ENCODE measurements at places on chromosomes 1 and 21. TPM values are rescaled to one million over a fixed set of nuclear protein-coding genes. Genes with fewer than 3 reads are reported as not detected.

- no peak for DNase-seq
These were observed 7.1 kb downstream of the SYT2 start for GRCh38 chr1:202703191-202703590.

DNA sequence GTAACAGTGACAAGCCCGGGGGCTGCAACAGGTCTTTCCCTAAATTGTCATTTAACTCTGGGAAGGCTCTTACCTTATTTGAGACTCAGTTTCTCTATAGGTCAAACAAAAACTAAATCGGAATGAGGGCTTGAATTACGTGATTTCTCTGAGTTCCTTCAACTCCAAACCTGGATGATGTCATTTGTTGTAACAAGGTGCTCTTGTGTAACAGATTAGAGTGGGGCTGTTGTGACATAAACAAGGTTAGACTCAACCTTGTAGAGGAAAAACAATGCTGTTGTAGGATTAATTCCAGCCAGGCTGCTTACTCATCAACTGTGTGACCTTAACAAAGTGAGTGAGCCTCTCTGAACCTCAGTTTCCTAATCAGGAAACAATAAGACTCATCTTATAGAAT lies 74.4 kb downstream of the SUSD4 start:
- no peak for DNase-seq

The METTL13 gene
- 31.8 TPM for total RNA-seq

The KCNE2 gene
- not detected for total RNA-seq

DNA sequence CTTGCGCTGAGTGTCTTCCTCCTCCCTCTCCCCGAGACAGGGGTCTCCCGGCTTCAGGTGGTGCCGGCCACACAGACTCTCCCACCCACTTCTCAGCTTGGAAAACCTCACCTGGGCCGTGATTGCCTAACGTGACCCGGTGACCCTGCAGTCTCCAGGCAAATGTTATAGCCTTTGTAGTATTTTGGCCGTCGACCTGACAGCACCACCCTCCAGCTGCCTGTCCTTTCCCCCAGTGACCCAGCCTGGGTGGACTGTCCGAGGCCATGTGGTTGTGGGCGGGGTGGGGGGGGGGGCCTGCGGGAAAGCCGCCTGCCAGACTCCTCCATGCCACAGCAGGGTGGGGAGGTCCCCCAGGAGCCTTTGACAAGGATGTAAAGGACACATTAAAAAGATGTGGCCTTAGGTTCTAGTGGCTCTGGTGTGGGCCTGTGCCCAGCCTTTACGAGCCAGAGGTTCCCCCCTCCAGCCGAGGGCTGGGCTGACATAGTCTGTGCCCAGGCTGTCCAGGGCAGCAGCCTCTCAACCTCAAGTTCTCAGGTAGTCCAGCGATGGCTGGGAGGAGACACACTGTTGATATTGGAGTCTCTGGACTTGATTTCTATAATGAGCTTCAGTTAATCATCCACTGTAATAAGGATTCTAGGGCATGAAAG lies 8.1 kb downstream of the TOR3A start:
- DNase-seq: no peak

The TDRD10 gene
- 1.6 TPM for total RNA-seq

The TRIM58 gene
- 2.4 TPM for total RNA-seq

The NR5A2 gene
- total RNA-seq: 18.1 TPM

The FCRL4 gene
- total RNA-seq: not detected

- no peak for DNase-seq
These were observed 67.9 kb upstream of the DYNLT5 start for GRCh38 chr1:66684353-66684752.

DNA sequence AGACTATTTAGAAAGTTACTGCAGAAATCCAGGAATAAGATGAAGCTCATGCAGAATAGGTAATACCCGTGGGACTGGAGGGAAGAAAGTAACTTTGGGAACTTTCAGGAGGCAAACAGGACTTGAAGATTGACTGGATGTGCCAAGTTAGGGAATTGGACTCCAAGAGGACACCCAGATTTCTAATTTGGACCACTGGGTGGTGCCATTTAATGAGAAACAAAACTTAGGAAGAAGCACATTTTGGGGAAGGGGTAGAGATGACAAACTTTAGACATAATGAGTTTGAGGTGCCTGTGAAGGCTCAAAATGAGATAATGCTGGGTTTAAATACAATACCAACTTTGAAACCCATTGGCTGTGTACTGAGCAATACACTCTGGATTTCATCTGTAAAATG lies 3.3 kb upstream of the B4GALT3 start:
- no peak for DNase-seq

DNA sequence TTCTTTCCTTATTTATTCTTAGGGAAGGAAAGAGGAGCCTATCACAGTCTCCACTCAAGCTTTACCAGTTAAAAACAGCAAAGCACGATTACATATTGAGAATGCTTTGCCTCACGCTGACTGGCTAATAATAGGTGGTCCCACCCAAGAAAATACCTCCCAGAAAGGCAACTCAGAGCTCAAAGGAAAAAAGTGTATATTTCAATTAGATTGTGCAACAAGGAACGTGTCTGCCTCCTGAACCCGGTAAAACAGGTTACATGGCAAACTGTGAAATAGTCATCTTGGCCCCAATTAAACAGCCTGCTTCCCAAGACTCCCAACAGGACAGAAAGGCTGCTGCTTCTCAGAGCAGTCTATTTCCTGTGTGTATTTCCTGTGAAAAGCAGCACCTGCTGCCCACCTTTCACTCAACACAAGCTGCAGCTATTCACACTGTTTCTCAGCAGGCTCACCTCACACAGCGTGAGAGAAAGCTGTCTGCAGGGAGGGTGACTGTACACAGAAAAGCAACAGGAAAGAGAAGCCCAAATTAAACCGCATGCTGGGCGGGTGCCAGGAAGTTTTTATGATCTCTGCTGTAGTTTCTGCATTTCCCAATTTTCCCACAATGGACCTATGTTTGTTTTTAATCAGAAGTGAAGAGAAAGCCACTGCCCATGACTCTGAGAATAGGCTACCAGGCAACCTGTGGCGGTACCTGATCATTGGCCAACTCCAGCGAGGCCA lies 44.0 kb downstream of the URB1 start:
- DNase-seq: no peak

- DNase-seq: no peak
These were observed 250.3 kb downstream of the PTPRC start for GRCh38 chr1:198889101-198889500.

- DNase-seq: no peak
These were observed 17.9 kb downstream of the STK40 start for GRCh38 chr1:36367798-36368197.

DNA sequence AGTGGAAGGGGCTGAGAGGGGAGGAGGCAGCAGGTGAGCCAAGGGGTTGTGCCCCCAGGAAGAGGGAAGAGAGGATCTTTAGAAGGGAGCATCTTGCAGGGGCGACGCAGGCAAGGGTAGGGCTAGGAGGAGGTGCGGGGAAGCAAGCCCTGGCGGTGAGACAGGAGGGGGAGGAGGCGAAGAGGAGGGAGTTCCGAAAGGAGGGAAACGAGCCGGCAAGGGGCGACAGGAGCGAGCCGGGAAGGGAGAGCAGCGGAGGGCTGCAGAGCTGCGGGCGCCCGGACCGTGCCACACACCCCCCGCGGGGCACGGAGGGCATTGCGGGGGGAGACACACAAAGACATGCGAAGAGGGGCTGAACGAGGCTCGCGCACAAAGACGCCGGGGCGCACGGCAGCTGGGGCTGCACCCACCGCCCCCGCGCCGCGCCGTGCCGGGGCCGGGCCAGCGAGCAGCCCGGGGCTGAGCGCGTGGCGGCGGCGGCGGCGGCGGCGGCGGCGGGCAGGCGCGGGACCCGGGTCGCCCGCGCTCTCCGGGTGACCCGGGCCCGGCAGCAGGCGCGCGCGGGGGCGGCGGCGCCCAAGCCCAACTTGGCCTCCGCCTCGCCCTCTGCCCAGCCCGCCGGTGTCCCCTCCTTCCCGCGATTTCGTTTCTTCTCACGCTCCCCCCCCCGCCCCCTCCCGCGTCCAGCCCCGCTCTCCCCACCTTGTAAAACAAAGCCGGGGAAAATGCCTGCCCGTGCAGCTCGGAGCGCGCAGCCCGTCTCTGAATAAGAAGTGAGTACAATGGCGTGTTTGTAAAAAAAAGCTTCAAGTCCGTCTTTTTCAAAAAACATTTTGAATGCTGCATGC lies at the start of gene KCNK2:
Gene KCNK2 (plus strand): TSS at position 206 of the 851 bp plus-strand sequence. CDS start 649 bp downstream, outside the sequence.
- DNase-seq: no peak

DNA sequence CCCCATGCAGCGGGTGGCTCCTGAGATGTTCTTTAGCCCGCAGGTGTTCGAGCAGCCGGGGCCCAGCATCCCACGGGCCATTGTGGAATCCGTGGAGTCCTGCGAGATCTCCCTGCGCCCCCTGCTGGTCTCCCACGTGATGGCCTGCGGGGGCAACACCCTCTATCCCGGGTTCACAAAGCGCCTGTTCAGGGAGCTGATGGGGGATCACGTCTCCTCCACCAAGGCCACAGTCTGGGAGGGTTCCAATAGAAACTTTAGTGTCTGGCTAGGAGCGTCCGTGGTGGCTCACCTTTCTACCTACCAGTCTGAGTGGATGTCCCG lies 71.0 kb downstream of the ACTL8 start:
- DNase-seq: no peak

DNA sequence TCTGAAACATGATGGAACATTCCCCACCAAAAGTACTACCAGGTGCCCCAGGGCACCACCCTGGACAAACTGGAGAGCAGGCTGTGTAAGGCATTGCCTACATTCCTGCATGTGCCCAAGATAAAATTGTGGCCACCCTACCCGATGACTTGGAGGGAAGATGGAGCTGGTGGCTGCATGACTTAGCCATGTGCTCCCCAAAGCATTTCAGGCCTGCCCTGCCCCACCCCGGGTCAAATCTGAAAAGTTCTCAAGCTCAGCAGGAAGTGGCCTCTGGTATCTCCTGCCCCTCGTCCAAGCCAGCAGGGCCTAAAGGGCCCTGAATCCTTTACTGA lies 8.5 kb downstream of the CD2 start:
- no peak for DNase-seq

- no peak for DNase-seq
These were observed 88.3 kb downstream of the LRRC40 start for GRCh38 chr1:70117046-70117445.

GRCh38 chr1:218751208-218751948 lies 406.2 kb downstream of the TGFB2 start:
- no peak for DNase-seq
